ENCODE measurements at places on chromosomes 2 and 18. TPM values are rescaled to one million over a fixed set of nuclear protein-coding genes. Genes with fewer than 3 reads are reported as not detected.

- no peak for DNase-seq
These were observed 88.7 kb downstream of the NEDD4L start for GRCh38 chr18:58132595-58133261.

- no peak for DNase-seq
These were observed 67.7 kb upstream of the POU3F3 start for GRCh38 chr2:104786204-104786603.

- DNase-seq, result no peak
These were observed 10.8 kb downstream of the AGFG1 start for GRCh38 chr2:227482638-227483340.

DNA sequence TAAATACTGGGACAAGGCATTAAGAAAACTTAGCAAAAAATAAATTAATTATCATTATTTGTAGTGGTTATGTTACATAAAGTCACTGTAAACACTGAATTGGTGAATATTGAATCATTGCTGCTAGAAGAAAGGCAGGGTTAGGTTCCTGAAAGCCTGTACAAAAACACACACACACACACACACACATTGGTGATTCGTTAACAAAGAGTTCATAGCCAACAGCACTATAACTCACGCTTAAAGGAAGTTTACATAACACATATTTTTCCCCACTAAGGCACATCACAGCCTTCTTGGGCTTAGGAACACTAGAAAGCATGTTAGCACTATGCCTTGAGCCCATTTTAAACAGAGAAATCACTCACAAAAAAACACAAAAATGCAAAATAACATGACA lies 690.0 kb upstream of the PIK3C3 start:
- DNase-seq, result no peak

- no peak for DNase-seq
These were observed 152.2 kb downstream of the TWIST2 start for GRCh38 chr2:239000089-239000488.

DNA sequence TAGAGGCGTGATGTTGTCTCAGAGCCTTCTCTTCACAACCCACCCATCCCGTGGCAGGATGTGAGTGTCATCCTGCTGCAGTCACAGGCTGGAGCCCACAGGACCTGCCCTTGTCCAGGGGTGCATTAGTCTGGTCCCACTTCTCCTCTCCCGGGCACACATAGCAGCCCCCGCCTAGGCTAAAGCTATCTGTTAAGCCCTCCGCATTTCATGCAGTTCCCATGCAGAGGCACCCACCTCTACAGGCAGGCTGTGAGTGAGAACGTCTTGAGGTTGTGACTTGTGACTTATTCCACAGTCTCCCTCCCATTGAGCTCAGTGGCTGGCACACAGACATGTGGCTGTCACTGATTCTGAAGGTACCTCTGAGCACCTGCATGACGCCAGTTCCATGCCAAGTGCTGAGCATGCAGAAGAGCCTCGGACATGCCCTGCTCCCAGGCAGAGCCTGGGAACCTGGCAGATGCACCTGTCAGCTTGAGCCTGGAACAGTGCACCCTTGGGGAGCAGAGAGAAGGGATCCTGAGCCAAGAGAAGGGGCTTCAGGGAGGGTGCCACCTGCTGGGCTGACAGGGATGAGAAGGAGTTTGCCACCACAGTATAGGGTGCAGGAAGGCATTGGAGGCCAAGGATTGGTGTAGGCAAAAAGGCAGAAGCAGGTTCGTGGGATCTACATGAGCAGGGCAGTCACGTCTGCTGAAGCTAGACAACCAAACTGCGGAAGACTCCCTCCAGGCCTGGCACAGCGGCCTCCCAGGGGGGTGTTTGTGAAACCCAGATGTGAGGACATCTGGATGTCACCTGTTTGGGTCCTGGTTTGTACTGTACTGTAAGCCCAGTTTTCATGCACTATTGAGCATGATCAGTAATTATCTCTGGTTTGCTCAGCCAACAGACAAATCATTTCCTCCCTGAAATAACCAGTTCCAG lies 213.6 kb downstream of the GLI2 start:
- DNase-seq, result no peak

- no peak for DNase-seq
These were observed 39.7 kb downstream of the CDCA7 start for GRCh38 chr2:173394091-173394974.

- DNase-seq, result no peak
These were observed 59.8 kb upstream of the NFATC1 start for GRCh38 chr18:79335833-79336360.

DNA sequence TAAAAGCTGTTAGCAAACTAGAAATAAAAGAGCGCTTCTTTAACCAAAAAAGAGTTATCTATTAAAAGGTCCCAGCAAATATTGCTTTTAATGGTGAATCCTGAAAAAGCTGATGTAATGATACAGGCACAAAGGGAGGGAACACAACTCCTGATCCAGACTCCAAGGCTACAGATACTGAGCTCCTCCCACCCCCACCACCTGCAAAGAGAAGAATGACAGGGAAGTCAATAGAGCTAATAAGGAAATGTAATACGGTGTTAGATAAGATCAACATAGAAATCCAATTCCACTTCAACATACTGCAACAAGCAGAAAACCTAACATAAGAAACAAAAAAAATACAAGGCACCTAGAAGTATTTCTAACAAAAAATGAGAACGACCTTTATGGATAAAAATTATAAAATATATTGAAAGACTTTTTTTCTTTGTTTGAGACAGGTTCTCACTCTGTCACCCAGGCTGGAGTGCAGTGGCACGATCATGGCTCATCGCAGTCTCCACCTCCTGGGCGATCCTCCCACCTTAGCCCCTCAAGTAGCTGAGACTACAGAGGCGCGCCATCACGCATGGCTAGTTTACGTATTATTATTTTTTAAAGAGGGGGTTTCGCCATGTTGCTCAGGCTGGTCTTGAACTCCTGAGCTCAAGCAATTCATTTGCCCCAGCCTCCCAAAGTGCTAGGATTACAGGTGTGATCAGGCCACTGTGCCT lies 192.2 kb downstream of the HDAC4 start:
- no peak for DNase-seq

DNA sequence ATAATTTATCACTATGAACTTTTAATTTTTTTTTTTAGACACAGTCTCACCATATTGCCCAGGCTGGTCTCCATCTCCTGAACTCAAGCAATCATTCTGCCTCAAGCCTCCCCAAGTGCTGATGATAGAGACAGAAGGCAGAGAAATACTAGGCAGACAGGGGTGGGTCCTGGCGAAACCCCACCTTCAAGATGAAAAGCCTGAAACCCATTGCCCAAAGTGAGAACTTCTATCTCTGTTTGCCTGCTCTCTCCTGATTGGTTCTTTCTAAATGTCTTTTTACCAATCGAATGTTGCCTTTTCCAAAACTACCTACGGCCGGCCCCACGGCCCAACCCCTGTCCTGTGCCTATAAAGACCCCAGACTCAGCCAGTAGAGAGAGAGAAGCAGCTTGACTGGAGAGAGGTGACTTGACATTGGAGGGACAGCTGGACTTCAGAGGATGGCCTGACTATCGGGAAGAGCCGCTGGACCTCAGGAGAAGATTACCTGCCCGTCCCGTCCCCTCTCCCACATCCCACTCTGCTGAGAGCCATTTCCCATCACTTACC lies 21.9 kb downstream of the PRKD3 start:
- no peak for DNase-seq

DNA sequence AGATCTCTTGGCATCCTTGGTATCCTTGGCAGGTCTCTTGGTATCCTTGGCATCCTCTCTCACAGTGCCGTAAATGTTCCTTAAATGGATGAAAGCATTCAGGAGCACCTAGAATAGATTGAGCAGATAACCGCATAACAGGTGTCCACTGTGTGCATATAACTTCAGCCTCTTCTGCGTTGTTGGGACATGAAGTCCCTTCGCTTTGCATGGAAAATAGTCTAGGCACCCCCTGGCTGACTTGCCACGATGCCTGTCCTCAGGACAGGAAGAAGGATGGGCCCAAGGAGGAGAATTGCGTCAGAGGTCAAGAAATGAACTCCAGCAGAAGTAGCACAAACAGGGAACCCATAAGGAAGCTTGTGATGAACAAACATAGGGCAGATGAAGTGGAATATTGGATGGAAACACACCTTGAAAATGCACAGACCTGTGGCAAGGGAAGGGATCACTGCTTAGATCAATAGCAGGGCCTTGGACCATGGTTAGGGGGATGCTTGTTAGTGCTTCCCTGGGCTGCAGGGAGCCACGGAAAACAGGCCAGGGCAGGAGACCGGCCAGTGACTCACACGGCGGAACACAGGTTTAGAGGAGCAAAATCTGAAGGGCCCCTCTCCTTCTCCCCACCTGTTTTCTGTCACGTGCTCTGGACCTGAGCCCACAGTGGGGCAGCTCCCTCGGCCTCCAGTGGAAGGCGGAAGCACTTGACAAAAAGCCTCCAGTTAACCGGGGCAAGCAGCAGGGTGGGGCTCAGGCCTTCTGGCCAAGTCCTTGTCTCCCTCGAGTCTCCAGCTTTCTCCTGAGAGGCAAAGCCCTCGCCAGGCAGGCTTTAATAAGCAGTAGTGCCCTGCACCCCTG lies 99.2 kb upstream of the ASAP2 start:
- DNase-seq, result no peak

DNA sequence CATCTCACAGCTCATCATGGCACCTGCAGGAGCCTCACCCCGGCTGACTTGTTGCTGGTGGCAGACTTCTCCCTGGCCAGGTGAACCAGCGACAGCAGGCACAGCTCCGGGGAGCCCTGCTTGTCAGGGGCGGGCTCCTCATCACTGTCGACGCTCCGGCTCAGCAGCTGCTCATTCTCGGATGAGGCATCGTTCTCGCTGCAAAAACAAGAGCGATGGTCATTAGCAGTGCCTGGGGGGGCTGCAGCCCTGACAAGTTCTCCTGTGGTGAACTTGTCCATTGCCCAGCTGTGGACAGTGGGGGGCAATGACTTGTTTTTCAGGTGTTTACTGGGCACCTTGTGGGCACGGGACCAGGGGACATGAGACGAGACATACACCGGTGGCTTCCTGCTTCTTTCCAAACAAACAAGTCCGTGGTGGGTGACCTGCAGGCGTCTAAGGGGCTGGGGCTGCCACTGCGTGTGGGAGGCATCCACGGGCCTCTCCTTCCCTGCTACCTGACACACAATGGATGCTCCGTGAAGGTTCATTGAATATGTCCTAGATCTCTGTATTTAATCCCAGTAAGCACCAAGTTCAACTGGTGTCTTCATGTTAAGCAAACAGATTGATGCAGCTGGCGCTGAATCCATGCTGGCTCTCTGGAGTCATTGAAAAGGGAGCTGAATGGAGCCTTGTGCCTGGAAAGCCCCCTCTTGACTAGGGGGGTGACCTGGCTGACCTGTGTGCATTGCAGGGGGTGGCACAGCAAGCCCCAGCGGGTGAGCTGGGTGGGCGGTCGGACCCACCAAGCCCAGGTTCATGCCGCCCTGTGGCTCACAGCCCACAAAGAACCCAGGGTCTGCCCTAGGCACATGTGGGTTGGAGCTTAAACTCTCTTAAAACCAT lies 81.0 kb downstream of the EDAR start:
- no peak for DNase-seq

DNA sequence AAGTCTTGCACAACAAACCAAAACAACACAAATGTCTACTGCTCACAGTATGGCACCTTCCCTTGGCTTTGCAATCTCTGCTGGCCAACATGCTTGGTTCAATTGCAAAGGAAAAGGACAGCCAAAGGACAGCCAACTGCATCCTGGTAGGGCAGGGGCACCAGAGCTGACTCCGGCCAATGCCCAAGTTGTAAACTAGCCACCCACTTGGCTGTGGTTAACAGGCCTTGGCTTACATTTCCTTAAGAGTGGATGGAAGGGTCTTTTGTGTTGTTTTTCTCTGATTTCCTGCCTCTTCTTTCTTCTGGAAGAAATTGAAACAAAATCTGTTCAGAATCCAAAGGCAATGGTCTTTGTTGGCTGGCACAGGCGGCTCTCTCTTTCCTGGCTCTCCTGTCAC lies 119.1 kb upstream of the TRIB2 start:
- DNase-seq, result no peak

DNA sequence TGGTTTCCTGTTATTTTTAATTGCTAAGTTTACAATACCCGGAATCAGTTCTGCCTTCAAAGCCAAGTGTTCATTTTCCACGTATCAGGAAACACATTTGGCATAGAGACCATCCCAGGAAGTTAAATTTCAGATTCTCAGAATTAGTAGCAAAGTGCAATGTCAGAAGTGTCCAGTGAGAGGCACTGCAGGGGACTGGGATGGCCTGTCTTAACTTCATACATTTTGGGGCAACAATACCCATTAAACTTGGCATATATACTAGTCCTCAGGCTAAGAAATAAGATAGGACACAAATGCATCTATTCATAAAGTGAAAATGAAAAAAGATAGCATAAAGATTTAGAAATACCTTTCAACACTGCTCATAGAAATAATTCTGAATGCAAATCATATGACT lies 1.5 kb upstream of the IL1RL2 start:
- DNase-seq, result peak; percentile 55

DNA sequence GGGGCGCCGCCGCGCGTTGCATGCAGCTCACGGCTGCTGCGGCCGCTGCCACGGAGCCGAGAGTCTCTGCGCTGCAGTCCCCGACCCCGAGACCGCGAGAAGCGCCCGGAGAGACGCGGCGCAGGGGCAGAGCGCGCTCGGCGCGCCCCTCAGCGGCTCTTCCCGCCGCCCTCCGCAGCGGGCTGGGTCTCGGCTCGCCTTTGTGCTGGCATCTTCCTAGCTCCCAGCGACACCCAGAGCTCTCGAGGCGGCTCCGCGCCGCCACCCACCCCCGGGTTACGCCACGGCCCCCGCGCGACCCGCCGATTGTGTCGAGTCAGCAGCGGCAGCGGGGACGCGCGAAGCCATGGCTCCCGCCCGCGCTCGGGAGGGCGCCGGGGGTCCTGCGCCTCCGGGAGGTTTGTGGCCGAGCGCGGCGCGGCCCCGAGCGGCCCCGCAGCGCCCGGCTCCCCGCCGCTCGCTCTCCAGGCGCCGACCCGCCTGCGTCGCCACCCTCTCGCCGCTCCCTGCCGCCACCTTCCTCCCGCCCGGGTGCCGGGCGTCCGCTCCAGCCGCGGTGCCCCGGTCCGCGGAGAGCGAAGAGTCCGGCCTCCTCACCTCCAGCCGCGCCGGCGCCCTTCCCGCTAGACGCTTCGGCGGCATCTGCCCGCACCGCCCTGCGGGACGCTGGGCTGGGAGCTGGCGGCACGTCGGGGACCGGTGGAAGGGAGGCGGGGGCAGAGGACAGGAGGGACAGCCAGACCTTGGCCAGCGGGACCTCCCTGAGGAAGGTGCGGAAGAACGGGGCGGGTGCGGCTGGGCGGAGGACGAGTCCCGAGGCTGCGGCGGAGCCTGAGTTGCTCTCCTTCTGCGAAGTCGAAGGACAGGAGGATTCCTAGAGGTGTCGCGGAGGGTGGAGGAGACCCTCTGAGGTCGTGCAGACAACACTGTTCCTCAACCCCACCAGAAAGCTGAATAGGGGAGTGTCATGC lies 46.3 kb upstream of the CCDC150 start:
- DNase-seq, result no peak

GRCh38 chr2:234998404-234999211 lies 46.8 kb downstream of the SH3BP4 start:
- no peak for DNase-seq

MGAT5 gene
- 63.7 TPM for total RNA-seq

TCF23 gene
- not detected for total RNA-seq

SANBR gene
- total RNA-seq, result 16.0 TPM

PMS1 gene
- total RNA-seq, result 10.8 TPM

SPP2 gene
- total RNA-seq, result not detected

CNOT9 gene
- total RNA-seq, result 72.8 TPM

DDX1 gene
- 65.9 TPM for total RNA-seq

DES gene
- not detected for total RNA-seq

LIMS3 gene
- total RNA-seq, result 35.2 TPM

THOC1 gene
- 34.1 TPM for total RNA-seq

BMPR2 gene
- total RNA-seq, result 141 TPM

DUSP19 gene
- total RNA-seq, result 1.4 TPM

B4GALT6 gene
- 10.2 TPM for total RNA-seq

Measured in glomerular endothelial cell (primary cell).